Activated CD8-positive, alpha-beta memory T cell treated with anti-CD3 and anti-CD28 coated beads, Interleukin-2, amount 10 ng/mL, durations not matched to agents 7 days and 5 days (primary cell): ENCODE measurements at places on chromosomes 7 and 10.

DNA sequence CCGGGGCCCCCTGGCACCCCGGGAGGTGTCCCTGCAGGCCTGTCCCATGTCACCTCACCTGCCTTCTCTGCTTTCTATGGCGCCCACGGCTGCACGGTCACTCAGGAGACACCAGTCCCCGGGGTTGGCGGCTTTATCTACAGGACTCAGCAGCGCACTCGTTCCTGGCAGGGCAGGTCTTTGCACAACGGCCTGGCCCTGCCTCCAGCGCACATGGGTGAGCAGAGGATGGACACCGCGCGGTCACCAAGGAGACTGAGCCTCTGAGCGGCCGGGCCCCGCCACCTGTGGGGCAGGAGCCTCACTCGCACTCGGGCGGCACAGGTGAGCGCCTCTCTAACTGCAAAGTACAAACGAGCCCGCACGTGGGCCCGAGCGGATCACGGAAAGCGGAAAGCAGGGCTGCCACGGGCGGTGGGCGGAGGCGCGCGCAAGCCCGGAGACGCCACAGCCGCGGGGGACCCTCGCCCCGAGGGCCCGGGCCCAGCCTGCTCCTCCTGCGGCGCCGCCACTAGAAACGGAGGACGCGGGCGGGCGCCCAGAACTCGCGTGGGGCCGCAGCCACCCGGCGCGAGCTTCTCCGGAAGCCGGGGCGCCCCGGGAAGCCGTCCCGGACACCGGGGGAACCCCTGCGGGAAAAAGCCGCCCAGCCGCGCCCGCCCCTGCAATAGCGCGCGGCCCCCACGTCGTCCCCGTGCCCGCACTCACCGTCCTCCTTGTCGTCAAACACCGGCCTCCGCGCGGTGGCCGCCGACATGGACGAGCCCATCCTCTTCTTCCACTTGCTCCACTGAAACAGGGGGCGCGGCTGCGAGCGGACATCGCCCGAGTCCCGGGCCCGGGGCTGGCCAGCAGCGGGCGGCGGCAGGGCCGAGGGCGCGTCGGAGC, 642 bp downstream of the STK32C start:
- no peak for DNase-seq

- no peak for DNase-seq
Measured at GRCh38 chr7:47948141-47948790, at the start of gene PKD1L1. TSS of gene PKD1L1 (minus strand) at chr7:47948466. CDS start at chr7:47948440, 26 bp downstream.

DNA sequence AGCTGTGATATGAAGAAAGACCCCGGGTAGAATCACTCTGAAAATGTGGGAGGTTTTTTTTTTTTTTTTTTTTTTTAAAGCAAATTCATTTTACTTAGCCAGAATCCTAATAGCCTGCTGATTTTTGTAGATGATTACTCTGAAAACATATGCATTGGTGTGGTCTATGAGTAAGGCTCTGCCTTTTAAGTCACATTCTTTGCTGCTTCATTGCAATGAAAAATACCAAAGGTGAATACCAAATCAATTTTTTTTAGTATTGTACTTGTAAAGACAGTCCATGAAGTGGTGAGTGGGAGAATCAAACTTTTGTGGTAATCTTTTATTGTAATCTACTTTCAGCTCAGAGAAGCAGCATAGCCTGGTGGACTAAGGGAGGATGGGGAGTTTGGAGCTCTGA, 130.3 kb downstream of the SDK1 start:
- DNase-seq: no peak

- no peak for DNase-seq
Measured at GRCh38 chr10:70621503-70622078, 19.1 kb upstream of the PRF1 start.

- no peak for DNase-seq
Measured at GRCh38 chr10:404991-405390, 269.7 kb downstream of the ZMYND11 start.

DNA sequence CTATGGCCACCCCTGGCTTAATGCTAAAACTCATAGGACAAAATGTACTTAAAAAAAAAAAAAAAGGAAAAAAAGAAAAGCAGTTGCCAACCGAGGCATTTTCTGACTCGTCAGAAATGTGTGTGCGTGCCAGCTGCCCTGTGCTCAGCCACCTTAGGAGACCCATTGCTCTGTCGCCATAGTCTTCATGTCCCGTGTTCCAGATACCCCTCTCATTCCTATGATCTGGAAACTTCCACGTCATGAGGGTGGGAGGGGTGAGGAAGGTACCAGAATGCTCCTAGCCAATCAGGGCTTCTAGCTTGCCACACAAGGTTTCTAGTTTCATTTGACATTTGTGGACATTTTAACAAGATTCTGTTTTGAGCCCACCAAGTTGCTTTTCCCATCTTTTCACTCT, 212.9 kb downstream of the TCF7L2 start:
- DNase-seq: no peak

GRCh38 chr7:155251831-155252230, 45.8 kb upstream of the INSIG1 start:
- no peak for DNase-seq

GRCh38 chr10:120521880-120522279, 64.9 kb downstream of the PLPP4 start:
- DNase-seq: no peak

- no peak for DNase-seq
Measured at GRCh38 chr7:158409120-158409519, 178.5 kb downstream of the PTPRN2 start.

DNA sequence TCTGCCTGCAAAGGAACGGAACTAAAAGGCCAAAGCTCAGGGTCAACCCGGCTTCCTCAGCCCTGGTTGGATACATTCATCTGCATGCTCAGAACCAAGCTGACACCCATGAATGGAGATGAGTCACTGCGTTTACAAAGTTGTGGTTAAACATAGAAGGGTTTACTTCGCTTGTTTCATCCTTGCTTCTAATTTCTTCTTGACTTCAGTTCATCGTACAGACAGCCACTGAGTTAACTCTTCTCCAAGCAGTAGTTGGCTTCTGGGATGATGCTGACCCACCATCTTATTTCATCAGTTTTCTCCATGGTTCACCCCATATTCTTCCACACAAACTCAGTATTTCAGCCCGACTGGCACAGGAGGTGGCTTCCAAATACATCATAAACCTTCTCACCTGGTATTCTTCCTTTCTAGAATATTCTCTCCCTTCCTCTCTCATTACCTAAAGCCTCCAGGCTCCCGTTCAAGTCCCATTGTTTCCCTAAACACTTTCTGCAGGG, 166.3 kb upstream of the RNF32 start:
- DNase-seq: no peak

- no peak for DNase-seq
Measured at GRCh38 chr10:56537984-56538383, 176.9 kb upstream of the ZWINT start.

DNA sequence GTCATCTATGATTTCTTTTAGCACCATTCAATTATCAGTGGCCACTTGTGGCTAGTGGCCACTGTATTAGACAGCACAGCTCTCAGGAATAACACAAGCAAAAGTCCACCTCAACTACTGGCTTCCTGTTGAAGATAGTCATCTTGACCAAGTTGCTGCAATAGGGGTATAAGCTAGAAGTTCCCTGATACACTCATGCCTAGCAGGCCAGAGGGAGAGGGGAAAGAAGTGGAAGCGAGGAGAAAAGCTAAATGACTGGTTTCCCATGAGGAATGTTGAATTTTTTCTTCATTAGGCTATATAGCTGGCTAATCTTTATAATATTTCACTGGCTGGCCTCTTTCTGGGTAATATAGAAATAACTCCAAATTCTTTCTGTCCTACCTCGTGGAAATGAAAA, 327.5 kb upstream of the MEOX2 start:
- DNase-seq: no peak
